ENCODE measurements at places on chromosomes 7 and 10. TPM values are rescaled to one million over a fixed set of nuclear protein-coding genes. Genes with fewer than 3 reads are reported as not detected.

GRCh38 chr7:2032876-2033407 is 199.8 kb downstream of the MAD1L1 start:
- DNase-seq, result no peak

GRCh38 chr10:70928140-70928539 is 39.8 kb upstream of the PCBD1 start:
- DNase-seq, result no peak

DNA sequence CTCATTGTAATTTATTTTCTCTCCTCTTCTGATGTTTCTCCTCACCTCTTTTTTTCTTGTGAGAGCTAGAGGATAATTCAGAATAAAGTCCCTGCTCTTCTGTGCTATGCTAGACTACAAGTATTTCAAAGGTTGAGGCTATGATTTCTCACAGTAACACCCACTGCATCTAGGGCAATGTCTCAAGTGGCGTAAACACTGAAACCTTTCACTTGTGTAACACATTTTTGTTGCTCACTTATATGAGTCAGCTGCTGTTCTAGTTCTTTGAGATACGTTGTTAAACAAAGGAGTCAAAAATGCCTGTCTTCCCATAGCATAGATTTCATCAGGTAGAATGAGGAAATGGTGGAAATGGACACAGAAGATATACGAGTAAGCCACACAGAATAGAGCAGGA is 305.1 kb upstream of the PITRM1 start:
- DNase-seq, result peak; percentile 29

- peak; percentile 8 for DNase-seq
Measured at GRCh38 chr7:84454174-84454959, 259.8 kb upstream of the SEMA3A start.

DNA sequence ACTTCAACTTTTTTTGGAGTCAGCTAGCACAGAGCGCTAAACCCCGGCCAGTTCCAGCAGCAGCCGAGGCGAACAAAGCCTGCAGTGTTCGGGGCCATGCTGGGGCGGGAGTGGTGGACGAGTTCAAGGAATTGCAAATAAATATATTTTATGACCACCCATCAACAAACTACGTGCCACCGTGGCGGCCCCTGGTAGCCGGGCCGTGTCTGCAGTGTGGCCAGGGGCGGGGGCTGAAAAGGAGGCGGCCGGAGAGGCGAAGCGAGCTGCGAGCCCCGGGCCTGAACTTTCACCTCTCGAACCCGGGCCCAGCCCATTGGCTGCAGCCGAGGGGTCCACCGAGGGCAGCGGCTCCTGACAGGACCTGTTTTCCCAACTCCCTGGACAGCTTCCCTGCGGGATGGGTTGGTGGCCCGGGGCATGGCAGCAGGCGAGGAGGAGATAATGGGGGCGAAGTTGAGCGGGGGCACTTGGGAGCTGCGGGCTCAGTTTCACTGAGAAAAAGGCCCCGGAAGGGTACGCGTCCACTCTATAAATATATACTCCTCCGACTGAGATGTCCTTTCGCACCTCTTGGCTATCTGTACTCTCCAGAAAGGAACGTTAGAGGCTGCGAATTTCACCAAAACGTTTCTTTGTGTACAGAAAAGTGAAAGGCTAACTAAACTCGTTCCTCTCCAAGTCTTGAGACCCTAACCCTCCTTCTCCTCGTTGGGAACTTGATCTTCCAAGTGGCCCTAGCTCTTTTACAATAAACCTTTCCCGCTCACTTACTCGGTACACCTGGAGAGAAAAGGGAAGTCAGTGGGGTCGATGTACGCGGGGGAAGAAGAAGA is 164.6 kb upstream of the PPP1R3A start:
- DNase-seq, result peak; percentile 2

DNA sequence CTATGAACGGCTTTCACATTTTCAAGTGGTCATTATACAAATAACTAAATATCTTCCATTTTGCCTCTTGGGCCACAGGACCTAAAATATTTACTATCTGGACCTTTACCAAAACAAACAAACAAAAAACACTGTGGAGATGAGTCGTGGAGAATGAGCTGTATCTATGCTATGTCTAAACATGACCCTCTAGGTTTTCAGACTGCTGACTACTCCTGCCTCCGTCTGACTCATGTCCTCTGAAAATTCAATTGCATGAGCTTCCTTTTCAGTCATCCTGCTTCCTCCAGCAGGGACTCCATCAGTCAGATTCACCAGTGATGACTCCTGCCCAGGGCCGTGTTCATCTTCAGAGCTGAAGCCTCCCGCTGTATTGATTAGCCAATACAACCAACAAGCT is 96.8 kb downstream of the COL28A1 start:
- DNase-seq, result peak; percentile 78

DNA sequence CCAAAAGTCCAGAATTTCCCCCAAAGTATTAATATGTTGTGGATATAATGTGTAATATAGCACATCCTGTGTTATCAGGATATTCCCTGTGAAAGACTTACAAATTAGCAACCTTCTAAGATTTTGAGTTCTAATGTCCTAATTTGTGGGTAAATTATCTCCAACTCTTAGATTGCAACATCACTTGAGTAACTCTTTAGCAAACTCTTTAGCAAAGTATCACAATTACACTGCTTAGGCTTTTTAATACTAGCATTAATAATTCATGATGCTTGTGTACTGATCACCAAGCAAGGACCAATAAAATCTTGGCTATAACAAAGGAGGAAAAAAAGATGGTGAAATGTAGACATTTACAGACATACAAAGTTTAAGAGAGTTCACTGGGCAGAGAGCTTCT is 27.7 kb downstream of the HIP1 start:
- no peak for DNase-seq

GRCh38 chr7:69782917-69783684 is 184.8 kb downstream of the AUTS2 start:
- DNase-seq, result no peak

DNA sequence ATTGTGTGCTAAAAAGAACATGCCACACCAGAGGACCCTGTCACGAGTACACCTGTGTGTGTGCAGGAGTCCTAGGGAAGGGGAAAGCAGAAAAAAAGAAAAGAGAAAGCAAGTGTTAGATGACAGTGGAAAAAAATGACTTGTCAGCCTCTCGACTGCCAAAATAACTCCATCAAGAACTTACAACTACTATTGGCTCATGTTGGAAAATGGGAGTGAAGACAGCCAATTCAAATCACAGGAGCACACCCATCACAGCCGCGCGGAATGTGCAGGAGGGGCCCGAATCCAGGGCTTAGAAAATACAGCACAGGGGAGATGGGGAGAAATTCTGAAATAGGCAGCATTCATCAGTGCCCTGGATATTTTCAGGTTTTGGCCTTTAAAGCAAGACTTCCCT is 38.1 kb upstream of the FOXI2 start:
- no peak for DNase-seq

- DNase-seq, result no peak
Measured at GRCh38 chr7:25594122-25594521, 365.8 kb upstream of the NPVF start.

GRCh38 chr10:104117839-104118323 is 4.1 kb upstream of the SFR1 start:
- no peak for DNase-seq

The PTPRN2 gene
- 0.78 TPM for polyA plus RNA-seq
